Sigmoid colon (tissue), 7 donors: ENCODE measurements at places on chromosomes 2 and 18. TPM values are rescaled to one million over a fixed set of nuclear protein-coding genes. Genes with fewer than 3 reads are reported as not detected.

GRCh38 chr18:68462766-68463165 is 252.1 kb downstream of the TMX3 start:
- DNase-seq: no peak

GRCh38 chr2:126657148-126657635 is 1.2 kb downstream of the GYPC start:
- peak; percentile 95 for DNase-seq

DNA sequence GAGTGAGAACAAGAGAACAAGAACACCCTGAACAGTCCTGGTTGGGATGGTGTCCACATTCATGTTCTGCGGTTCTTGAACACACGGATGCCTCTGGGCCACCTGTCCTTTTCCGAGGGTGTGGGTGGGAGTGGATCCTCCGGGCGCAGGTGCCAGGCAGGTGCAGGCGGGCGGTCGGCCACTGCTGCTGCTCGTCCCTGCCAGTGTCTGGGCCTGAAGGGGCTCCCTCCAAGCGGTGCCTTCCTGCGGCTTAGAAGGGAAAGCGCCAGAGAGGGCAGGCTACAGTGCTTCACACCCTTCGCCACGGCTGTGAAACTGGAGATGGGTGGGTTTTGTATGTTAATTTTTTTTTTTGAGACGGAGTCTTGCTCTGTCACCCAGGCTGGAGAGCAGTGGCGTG is 8.0 kb upstream of the D2HGDH start:
- no peak for DNase-seq

GRCh38 chr18:8389391-8390340 is 219.6 kb upstream of the RAB12 start:
- peak; percentile 76 for DNase-seq

DNA sequence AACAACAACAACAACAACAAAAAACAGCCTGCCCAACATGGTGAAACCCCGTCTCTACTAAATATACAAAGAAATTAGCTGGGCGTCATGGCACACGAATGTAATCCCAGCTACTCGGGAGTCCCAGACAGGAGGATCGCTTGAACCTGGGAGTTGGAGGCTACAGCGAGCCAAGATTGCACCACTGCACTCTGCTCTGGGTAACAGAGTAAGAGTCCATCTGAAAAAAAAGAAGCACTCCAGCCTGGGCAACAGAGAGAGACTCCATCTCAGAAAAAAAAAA is 344.1 kb upstream of the PLGLB2 start:
- DNase-seq: peak; percentile 58

DNA sequence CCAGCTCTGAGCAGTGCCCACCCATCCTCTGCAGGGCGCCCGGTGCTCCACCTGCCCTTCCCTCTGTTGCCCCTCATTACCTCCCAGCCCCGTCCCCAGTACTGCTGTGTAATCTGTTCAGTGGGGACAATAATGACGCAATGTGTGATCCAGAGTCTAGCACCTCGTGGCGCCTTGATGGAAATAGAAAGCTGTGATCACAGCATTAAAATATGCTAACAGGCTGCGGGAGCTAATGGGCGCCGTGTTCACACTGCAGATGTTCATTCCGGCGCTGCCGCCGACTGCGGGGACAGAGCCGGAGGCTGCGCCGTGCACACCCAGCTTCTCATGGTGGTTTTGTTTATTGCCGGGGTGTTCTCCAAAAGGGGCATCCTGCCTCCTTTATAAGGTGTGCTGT is 235.2 kb downstream of the LDLRAD4 start:
- peak; percentile 28 for DNase-seq

OXER1 gene
- 0.33 TPM for total RNA-seq

GALNT3 gene
- 0.83 TPM for total RNA-seq

OR6B2 gene
- not detected for total RNA-seq

TUBA3D gene
- not detected for total RNA-seq
